ENCODE measurements at places on chromosomes 5 and 9.

DNA sequence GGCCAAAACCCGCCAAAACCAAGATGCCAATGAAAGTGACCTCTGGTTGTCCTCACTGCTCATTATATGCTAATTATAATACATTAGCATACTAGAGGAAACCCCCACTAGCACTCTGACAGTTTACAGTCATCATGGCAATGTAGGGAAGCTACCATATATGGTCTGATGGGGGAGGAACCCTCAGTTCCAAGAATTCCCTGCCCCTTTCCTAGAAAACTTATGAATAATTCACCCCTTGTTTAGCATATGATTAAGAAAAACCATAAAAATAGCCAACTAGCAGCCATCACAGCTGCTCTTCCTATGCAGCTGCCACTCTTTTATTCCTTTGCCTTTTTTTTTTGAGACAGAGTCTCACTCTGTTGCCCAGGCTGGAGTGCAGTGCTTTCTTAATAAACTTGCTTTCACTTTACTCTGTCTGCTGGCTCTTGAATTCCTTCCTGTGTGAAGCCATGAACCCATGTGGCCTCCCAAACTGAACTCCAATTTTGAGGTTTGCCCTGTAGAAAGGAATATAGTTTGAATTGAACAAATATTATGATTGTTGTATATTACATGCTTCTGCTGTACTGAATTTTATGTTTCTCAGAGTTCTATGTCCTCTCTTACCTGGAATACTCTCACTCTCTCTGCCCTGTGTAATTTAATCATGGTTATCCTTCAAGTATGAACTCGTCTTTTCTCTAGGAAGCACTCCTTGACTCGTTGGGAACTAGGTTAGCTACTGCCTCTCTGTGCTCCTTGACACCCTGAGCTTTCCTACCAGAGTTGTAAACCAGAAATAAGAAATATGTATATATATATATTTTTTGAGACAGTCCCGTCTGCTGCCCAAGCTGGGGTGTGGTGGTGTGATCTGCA is 59.8 kb downstream of the KIAA1958 start:
- no peak for DNase-seq

DNA sequence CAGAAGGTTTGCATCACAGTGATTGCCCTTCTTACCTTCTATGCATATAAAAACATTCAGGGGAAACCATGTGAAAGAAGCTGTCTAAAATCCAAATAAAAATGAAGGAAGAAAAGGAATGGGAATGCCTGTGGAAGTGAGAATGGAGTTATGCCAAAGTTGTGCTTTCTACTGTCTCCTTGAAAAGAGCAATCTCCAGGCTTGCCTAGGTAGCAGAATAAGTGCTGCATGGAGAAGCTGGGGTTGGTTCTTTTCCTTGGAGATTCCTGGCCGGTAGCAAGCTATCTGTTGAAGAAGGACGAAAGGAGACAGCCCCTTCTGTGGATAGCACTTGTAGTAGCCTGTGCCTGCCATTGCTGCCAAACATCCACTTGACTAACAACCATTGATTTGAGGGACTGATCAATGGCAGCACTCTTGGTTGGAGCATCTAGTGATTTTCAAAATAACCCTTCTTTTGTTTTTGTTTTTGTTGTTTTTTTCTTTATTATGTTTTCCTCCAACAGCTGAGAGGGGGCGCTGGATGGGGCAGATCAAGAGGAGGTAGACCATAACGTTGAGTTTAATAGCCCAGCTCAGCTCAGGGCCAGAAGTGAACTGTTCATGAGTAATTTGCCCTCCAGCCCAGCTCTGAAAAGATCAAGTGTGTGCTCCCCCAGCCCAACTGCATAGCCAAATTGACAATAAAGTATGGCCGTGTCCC is 1.6 kb downstream of the PLCXD3 start:
- no peak for DNase-seq

DNA sequence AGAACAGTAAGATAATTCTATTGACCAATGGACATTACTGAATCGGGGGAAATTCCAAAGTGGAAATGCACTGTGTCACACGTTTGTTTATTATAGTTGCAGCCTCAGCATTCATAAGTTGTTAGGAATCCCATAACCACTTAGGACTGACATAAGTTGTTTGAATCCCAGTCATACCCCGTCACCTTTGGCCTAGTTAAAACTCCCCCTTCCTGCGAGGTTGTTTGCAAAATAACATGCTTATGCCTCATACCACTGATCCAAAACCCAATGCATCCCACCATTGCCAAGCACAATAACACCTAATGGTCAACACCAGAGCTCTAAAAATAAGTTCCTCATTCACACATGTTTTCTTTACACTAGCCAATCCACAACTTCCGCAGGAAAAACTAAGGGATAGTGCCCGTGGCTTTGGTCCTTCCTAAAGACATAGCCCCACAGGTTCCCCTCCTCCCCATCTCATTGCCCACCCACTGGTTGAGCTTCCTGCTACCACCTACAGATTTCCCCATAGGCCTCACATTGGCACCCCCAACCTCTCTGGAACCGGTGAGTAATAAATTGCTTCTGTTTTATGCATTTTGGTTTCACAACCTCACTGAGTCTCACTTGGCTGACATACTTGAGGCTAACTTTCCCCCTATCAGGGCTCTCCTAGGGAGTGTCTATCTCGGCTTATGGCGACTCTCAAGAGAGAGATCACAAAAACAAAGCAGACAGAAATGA is 42.3 kb upstream of the MUSK start:
- DNase-seq: no peak

DNA sequence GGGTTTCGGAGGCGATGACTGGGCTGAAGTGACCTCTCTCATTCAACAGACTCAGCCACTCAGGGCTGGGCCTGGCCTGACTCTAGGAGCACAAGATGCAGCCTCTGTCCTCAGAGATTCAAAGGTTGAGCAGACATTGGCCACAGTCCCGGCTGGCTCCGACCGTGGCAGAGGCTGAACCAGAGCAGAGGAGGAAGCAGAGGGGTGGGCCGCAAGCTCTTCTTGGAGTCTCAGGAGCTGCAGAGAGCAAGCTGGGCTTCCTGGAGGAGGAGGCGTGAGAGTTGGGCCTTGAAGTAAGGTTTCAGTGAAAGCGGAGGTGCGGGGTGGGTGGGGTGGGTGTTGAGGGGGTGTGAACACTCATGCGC is 37.6 kb downstream of the ALG2 start:
- no peak for DNase-seq

DNA sequence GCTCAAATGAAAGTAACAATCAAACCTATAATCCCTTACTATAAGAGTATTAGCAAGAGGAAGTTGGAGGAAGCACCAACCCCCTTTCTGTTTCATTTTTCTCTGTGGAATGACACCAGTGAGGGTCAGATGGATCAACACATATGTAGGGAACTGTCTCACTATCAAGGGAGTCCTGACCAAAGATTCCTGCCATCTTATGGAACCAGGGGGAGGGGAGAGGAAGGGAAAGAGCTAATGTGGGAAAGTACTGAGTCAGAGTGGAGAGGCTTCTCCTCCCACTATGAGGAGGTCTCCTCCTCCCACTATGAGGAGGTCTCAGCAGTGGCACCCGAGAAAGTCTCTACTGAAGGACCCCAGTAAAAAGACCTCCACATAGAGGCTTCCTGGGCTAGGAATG is 73.3 kb upstream of the PCSK1 start:
- no peak for DNase-seq

DNA sequence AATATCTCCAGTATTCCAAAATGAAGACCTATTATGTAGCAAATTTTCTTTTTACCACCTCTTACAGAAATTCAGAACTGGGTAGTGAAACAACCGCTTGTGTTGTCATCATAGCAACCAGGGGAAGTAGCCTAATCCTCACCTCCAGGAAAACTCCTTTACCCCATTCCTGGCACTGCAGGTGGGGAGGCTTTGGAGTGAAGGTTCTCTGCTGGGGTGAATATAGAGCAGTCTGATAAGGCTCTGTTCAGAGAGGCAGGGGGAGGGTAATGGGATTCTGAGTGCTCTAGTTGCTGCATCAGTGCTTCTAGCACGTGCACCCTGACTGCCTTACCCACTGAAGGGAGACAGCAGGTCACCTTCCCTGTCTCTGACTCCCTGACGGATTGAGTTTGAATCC is 116.2 kb downstream of the MAN2A1 start:
- DNase-seq: no peak
